ENCODE measurements at places on chromosomes 2 and 18.

GRCh38 chr18:46199515-46200147, 95.4 kb downstream of the HAUS1 start:
- no peak for DNase-seq

DNA sequence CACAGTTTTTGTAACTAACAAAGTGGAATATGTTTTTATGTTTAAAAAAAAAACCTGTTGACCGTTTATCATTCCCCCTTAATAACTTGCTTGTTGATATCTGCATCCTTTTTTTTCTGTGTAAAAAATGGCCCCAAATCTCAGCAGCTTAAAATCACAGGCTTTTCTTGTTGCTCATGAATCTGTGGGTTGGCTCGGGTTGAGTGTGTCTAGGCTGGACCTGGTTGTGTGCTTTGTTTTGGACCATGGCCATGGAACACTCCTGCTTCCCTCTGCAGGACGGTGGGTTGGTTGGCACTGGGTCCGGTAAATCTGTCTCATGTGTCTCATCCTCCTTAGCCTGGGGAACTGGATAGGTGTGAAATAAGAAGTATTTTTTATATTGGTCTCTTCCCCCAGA, 139.0 kb upstream of the LINC00305 start:
- DNase-seq = no peak

DNA sequence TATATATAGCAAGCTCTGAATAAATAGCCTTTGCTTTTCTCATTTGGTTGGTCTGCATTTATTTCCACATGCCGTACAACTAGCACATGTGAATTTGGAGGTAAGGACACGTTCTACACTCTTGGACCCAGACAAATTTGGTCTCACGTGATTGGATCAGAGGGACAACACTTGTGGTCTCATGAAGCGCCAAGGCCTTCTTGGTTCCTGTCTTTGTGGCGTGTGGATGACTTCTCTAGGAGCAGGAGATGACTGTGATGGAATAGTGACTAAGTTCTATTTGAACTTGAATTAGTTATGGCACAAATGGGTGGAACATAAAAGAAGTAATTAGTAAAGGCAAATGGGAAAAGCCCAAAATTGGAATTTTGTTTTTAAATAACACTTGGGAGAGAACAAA, 206.9 kb downstream of the BCL2 start:
- DNase-seq = no peak

GRCh38 chr2:105487142-105488069, 88.6 kb upstream of the FHL2 start:
- no peak for DNase-seq

GRCh38 chr2:48983551-48983950, 170.8 kb downstream of the FSHR start:
- no peak for DNase-seq

DNA sequence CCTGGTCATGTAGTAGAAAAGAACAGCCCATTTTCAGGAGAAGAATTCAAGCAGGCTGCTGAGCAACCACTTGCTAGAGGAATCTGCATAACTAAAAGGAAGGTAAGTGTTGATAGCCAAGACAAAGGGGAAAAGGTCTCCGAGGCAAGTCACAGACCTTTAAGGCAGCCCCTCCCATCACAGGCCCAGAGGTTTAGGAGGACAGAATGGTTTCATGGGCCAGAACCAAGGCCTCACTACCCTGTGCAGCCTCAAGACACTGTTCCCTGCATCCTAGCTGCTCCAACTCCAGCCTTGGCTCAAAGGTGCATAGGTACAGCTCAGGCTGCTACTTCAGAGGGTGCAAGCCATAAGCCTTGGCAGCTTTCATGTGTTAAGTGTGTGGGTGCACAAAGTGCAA, 238.6 kb upstream of the CYP26B1 start:
- DNase-seq = peak; percentile 17

- no peak for DNase-seq
These were observed 41.6 kb downstream of the GCA start for GRCh38 chr2:162385536-162385935.

DNA sequence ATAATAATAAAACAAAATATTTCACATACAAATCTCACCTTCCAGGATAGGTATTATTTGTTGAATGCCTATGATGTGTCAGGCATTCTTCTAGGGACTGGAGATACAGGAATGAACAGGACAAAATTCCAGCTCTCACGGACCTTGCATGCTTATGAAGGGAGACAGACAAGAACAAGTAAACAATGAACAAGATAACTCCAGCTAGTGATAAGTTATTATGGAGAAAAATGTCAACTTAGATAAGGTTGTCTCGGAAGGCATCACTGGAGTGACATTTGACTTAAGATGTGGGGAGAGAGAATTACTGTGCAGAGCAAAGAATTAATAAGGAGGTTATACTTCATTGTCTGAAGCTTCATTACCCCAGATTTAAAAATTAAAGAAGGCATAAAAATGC, 836.7 kb downstream of the SOCS6 start:
- DNase-seq = no peak

- no peak for DNase-seq
These were observed 23.6 kb upstream of the GMCL1 start for GRCh38 chr2:69805887-69806286.

DNA sequence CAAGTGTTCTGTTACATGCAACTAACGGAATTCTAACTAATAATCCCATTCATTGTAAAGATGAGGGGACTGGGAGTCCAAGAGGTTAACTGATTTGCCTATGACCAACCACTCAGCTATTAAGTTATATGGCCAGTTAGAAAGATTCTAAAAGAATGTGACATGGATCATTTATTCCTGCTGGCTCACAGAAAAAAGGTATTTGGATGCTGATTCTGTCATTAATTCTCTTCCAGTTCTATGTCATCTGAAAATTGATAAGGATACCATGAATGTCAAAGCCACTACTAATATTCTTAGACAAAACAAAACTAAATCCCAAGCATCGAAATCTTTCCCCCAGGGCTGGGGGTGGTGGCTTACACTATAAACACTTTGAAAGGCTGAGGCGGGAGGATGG, 41.2 kb upstream of the GORASP2 start:
- DNase-seq = no peak

Data from WTC11 (cell line).